ENCODE measurements at places on chromosomes 1 and 21.

DNA sequence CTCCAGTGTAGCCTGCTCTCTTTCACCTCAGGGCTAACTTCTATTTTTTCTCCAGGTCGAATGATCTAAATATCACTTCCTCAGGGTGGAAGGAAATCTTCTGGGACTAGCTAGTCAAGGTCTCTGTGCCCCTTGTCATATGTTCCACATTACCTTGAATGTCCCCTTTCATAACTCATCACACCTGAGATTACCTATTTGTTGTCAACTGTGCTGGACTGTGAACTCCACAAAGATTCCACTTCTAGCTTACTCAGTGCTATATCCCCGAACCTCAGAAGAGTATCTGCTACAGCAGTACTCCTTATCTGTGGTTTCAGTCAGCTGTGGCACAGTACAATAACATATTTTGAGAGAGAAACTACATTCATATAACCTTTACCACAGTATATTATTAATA lies 14.6 kb upstream of the SYNJ1 start:
- DNase-seq: no peak

DNA sequence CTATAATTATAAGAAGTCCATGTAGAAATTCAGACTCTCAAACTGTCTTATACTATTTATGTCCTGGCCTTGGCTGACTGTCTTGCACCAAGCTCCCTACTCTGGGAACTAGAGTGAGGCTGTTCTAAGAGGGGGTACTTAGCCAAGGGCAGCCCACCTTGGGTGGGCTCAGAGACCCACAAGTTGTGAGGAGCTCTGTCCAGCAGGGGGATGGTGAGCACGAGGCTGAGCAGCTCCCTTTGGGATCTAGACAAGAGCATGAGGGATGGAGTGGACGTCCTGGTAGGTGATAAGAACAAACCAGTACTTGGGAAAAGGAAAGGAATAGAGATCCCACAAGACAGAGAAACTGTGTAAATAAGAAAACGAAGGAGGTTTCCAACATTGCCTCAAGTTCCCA lies 127.1 kb upstream of the SLC44A3 start:
- DNase-seq: no peak

DNA sequence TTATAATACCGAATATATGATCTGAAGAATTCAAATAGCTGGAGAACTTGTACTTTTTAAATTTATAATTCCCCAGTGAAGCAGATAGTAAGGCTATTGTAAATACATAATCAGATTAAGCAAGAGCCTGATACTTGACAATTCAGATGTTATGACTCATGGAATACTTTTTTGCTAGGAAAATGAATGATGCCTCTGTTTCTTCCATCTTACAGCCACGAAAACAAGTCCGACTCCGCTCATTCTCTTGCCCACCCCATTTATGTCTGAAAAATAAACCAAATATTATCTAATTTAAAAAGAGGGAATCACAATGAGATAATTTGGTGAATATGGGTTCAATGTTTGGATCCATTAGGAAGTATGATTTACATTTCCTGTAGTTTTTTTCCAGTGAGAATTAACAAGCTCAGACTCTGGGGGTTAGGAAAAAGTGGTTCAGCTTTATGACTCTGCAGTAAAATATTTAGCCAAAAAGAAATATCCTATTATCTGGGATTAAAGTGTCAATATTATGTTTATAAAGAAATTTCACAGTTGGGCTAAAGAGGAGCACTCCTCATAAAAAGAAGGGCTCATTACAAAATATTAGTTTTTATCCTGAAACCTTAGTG lies 50.4 kb upstream of the DAB1 start:
- no peak for DNase-seq

DNA sequence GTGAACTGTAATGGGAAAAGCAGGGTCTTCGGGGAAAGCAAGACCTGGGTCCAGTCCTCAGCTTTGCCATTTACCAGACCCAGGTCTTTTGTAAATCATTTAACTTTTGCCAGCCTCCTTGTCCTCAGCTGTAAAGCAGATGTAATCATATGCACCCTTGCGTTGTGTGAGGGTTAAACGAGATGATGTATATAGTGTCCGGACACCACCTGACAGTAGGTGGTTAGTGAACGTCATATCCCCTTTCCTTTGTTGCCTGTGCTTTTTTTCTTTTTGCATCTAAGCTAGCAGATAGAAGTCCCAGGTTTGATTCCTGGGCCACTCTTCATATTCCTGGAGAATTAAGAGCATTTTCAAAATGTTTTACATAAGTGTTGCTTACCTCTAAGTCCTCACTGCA lies 28.5 kb downstream of the IL12RB2 start:
- DNase-seq: no peak

DNA sequence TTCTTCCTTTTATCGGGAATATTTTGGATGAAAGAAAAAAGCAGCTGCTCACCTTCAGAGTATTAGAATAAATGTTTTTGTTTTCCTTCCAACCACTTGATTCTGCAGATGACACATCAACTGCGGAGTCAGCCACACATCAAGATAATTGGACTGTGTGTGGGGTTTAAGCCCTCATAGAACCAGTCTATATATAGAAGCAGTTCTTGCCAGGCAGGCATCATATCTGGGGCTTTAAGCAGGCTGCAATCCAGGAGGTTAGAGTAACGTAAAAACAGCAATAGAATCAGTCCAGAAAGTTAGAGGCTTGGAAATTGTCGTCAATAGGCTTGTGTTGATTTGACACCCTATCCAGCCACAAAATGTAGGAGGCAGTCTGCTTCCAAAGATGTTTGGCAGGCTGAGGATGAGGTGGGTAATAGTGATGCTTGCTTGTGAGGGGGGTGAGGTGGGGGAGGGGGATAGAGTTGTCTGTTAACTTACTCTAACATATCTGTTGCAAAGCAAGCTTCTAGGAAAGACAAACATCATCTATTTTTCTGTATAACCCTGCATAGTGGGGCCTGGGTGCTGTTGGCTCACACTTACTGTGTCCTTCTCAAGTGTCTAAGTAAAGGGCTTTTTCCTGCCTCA lies 64.8 kb downstream of the PEX14 start:
- no peak for DNase-seq

GRCh38 chr1:166819974-166820373 lies 19.3 kb upstream of the POGK start:
- no peak for DNase-seq

DNA sequence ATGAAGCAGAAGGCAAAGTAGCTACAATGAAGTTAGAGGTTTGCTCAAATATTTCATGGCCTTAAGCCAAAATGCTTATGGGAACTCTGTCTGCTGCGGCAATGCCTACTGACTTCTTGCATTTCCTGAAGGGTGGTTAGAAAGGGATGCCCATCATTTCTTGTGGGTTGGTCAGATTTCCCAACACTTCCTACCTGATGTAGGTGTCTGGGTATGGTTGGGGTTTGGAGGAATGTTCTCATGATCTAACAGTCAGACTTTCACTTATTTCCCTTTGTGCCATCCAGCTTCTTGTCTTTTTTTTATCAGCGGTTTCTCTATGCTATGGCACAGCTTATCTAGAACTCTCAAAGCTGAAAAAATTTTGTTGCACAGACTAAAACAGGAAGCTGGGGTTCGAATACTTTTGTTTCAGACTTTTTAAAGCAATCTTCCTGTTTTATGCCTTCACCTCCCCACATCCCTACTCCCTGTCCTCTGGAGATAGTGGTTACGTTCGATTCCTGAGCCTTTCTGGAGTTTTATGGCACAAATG lies 307.7 kb downstream of the USP25 start:
- no peak for DNase-seq

DNA sequence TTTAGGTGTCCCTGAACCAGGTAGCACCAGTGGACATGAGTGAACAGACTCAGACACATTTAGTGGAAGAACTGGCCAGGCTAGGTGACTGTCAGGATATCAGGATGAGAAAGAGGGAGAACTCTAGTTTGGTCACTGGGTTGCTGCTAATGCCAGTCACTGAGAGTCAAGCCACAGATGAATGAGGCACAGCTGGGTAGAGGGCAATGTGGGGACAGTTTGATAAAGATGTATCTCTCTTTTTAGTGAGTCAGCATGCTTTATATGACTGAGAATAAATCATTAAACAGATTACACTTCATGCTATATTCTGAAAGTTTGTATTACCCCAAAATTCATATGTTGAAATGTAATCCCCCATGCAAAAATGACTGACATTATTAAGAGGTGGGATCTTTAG lies 87.1 kb downstream of the SELENOF start:
- no peak for DNase-seq

DNA sequence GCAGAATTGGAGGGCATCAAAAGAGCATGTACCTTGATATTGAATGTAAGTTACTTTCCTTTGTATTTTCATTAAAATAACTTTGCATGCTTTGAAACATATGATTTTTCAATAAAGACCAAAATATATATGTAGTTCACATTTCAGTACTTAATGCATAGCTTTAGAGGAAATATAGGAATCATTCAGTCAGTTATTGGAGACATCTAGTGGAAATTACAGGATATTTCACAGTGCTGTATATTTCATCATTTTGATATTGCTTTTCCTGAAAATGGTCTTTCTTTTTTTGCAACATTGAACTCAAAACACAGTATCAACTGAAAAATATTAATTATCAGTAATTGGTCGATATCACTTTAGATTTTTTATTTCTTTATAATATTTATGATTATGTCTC lies 375.8 kb downstream of the NCAM2 start:
- no peak for DNase-seq

- DNase-seq: no peak
Observed at GRCh38 chr1:162846256-162847212, 14.4 kb downstream of the CCDC190 start.

DNA sequence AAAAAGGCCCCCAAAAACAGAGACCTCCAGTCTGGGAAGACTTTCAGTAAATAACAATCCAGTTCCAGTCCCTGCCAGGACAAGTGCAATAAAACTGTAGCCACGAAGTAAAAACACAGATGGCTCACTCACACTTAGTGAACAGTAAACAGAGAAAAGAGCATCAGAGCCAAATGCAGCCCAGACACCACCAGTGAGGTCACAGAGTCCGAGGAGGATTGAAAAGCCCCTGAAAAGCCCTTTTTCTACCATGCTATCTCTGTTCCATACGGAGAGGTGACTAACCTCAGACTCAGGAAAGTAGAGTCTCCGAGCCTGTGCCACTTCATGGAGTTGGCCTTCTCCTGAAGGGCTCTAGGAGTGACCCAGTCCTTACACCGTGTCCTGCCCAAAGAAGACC lies 84.5 kb downstream of the COLGALT2 start:
- DNase-seq: no peak

DNA sequence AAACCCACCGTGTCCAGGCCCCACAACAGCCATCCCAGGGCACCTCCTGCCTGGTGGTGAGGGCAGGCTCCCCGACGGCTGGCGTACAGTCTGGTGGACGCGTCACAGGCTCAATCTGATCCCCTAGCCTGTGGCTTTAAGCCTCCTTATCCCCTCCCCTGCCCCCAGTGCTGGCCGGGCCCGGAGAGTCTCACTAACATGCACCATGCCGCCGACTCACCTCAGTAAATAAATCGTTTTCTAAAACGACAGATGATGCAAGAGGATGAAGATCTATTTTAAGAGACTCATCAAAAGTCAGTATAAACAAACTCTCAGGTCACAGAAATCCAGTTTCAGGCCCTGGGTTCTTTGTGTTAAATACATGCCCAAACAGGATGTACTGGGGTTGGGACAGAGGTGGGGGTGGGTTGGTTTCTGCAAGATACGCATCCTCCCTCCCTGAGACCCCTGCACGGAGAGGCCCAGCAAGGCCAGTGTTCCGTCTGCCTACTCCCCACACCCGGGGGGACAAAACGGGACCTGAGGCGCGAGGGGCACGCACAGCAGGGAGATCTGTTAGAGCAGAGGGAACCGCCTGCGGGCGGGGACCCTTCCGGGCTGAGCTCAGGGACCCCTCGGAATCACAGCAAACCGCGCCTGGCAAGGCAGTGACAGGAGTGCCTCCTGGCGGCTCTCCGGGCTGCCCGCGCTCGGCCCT lies 3.1 kb downstream of the PANK4 start:
- no peak for DNase-seq

GRCh38 chr1:218284377-218284916 lies 646 bp upstream of the RRP15 start:
- DNase-seq: peak; percentile 46

DNA sequence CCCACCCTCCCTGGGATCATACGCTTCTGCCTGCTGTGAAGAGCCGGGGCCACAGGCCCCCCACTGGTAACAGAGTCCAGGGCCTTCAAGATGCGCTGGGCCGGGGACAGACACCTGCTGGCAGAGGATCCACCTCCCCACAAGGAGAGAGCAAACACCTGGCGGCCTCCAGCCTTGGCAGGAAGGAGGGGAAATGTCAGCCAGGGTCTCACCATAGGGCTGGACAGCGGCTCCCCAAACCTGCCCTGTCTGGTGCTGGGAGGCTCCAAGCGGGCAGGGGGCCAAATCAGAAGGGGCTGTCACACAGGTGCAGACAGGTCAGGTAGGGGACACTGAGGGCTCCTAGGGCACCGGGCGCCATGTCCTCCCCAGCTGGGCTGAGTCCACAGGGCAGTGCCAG lies 58.9 kb downstream of the KCNAB2 start:
- no peak for DNase-seq

DNA sequence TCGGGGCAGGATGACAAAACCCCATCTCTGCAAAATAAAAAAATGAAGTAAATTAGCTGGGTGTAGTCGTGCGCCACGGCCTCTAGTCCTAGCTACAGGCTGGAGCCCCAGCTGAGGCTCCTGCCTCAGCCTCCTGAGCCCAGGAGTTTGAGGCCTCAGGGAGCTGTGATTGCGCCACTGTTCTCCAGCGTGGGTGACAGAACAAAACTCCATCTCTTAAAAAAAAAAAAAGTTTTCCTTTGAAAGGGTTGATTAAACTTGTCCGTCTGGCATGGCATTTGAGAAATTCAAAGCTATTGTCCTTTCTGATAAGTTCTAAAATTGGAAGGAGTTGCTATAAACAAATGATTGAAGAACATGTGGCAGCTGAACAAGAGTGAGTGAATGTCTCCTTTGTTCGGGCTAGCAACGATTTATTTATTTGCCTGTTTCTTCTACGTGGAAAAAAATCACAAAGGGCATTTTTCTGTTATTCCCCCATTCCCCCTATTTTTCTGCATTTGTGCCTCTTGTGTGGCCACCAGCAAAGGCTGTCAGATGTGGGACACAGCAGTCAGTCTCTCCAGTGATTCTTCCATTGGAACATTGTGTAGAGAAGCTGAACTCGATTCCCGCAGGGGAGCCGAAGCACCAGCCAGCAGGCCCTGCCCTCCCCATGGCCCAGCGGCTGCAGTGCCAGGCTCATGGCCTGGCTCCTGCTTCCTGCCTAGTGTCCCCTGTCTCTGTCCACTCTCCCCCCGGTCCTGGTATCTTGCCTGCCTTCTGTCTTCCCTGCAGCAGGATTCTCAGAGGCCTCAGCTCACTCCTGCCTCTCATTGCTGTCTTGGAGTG lies 21.5 kb upstream of the PWP2 start:
- DNase-seq: peak; percentile 76

DNA sequence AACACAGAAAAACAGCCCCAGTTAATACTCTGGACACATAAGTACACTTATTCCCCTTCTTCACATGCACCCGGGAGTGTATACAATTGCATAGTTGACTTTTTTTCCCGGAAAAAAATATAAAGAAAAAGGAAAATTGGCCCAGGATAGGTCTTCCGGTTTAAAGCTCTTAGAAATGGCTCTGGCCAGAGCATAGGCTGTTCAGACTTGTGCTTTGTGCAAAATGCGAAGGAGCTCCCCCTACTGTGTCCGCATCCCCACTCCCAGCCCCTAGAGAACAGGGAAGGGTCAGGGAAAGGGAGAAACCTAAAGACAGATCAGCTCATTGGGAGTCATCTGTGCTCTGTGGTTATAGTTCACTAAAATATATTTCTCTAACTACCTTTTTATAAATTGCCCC lies 5.5 kb upstream of the MTMR11 start:
- DNase-seq: no peak

GRCh38 chr1:22137004-22137720 lies 5.7 kb downstream of the WNT4 start:
- DNase-seq: no peak

GRCh38 chr21:45910548-45911221 lies 70.9 kb upstream of the COL6A1 start:
- no peak for DNase-seq

Data from dorsolateral prefrontal cortex (tissue), 122 donors.